Endothelial cell of umbilical vein (primary cell): ENCODE measurements at places on chromosomes 11 and 22.

GRCh38 chr11:101445761-101446160 is 138.0 kb downstream of the TRPC6 start:
- DNase-seq = no peak

DNA sequence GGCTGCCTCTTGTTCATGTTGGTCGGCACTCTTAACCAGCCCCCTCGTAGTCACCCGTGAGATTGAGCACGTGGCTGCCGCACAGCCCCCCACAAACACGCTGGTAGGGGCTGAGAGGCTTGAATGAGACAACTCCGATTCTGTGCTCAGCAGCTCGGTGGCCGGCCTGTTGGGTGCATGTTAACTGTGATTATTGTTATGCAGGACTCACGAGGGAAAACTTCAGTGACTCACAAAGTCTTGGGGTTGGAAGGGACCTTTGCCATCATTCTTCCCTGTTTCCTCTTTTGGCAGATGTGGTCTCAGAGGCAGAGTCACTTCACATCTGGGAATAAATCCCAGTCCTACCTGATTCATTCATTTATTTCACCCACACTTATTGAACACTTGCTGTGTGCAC is 75.2 kb downstream of the ADAMTS15 start:
- DNase-seq = no peak

DNA sequence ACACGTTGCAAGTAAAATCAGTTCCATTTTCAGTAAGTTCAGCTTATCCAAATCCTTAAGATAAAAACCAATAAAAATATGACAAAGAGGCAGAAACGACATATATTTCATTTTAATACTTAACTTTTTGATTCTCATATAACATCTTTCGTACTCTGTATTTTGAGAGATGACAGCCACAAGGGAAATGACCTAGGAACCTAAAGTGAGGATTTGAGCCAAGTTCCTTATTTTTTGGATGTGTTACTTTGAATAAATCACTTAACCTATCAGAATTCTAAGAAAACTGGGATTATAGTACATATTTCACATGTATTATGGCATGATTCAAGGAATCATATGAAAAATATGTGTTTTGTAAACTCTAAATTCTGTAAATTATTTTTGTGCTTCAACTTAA is 143.6 kb upstream of the TRPC6 start:
- DNase-seq = no peak

GRCh38 chr11:11220786-11221185 is 132.3 kb downstream of the CSNK2A3 start:
- DNase-seq = no peak

GRCh38 chr11:95652002-95652472 is 137.5 kb downstream of the FAM76B start:
- peak; percentile 74 for DNase-seq

DNA sequence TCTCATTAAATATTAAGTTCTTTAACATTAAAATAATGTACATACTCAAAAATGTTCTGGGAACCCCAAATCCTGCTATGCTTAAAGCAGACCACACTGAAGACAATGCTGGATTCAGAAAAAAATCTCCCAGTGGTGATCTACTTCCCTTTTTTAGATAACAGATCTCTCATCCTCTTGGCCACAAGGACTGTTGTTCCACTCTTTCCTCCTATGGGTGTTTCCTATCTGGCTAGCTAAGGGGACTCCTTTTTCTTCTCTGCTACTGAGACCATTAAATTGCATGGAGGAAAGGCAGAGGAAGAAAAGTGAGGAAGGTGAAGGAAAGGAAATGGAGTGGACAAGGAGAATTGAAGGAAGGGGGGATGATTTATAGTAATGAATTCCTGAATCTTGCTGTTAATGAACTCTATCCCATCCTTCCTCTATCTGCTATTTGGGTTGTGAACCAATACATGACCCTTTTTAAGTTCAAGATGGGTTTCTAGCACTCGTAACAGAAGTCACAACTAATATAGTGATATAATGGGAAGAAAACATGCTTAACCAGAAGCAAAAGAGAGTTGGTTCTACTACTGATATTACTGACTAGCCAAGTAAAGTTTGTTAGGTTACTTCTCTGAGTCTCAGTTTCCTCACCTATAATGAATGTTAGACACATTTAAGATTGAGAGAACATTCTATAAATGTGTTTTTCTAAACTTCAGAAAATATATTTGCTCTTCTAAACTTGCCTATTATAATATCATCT is 53.2 kb downstream of the PIK3C2A start:
- no peak for DNase-seq

DNA sequence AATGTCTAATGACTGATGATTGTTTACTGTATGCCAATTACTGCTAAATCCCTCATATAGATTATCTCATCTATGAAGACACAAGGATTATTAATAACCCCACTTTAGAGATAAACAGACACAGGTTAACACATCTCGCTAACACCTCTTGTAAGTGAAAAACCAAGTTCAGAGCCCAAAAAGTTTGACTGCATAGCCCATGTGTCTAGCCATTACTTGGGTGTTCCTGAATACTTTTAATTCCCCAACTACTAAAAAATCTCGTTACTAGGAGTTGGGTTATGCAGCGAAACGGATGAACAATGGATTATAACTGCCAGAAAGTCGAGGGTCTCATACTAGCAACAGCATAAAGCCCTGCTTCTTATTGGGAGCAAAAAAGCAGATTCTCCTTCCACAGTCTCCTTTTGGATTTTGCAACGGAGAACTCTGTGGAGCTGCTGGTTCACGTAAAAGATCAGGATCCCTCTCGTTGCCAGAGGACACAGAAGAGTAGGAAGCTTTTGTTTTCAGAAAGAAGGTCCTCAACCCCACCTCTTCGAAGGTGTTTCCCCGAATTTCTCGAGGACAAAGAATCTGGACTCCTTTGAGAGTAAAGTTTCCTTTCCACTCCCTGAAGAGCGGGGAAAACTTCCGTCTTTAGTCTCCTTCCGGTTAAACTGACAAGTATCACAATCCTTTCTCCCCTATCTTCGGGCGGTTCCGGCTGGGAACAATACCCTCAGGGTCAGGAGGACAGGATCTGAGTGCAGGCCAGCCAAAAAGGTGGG is 979 bp downstream of the ZBED5 start:
- peak; percentile 52 for DNase-seq

GRCh38 chr11:60127311-60127811 is 38.9 kb downstream of the MS4A2 start:
- no peak for DNase-seq

GRCh38 chr11:131454989-131455388 is 84.6 kb downstream of the NTM start:
- no peak for DNase-seq

- no peak for DNase-seq
These were observed 5.5 kb downstream of the C11orf21 start for GRCh38 chr11:2295971-2296912.

DNA sequence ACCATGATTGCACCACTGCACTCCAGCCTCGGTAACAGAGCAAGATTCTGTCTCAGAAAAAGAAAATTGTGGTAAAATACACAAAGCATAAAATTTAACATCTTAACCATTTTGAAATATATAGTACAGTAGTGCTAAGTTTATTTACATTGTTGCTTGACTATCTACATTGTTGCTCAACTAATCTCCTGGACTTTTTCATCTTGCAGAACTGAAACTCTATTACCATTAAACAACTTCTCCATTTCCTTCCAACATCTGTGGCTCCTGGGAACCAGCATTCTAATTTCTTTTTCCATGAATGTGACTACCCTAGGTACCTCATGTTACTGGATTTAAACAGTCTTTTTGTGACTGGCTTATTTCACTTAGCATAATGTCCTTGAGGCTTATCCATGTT is 13.5 kb upstream of the VWA5A start:
- DNase-seq = no peak

GRCh38 chr11:67492801-67493547 is 10.1 kb downstream of the AIP start:
- DNase-seq = no peak

DNA sequence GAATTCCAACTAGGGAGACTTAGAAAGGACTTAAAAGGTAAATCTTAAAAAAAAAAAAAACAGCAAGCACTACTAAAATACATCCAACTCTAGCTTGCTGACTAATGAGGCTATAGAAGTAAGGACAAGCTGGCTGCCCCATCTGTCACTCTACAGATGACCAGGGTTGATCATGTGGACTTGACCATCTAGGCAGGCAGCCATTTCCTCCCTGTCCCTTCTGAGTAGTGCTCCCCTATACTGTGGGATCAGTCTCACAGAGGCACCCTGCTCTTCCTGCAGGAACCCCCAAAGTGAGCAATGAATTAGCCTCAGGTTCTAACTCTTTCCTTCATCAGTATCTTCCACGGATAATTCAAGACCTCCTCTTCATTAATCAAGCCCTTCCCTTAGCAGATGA is 12.3 kb downstream of the SLC1A2 start:
- no peak for DNase-seq

GRCh38 chr22:39204216-39204615 is 40.6 kb downstream of the PDGFB start:
- DNase-seq = no peak

- no peak for DNase-seq
These were observed 106.4 kb downstream of the SERGEF start for GRCh38 chr11:17906436-17906835.

DNA sequence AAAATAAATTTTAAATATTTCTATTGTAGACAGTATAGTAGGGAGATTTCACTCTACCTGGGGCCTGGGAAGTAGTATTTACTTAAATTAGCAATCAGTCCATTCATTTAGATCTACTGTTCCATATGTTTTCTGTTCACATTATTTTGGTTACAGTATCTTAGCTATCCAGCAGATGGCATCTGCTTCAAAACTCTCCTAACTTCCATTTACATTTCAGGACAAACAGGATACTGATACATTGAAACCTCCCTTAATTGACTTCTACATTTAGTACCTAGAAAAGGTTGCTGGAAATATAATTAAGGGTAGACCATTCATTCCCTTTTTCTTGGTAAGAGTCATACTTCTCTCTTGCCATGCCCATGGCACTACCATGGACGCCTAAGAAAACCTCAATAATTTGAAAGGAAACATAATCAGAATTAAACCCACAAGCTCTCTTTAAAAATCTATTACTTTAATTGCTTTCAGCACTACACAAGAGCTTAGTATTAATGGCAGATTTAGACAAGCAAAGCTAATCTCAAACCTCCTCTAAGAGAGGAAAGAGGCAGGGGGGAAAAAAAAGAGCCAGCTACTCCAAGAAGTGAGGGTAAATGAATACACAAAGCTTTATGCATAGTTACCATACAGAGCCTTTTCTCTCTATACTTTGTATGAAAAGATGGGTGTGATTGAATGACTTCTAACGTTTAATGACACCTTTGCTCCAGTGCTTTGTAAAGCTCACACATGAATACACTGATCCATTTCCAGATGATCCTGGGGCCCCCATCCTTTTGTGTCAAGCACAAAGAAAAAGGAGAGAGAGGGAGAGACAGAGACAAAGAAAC is 131.2 kb upstream of the MTMR2 start:
- DNase-seq = peak; percentile 71
